ENCODE measurements at places on chromosomes 16 and 17. TPM values are rescaled to one million over a fixed set of nuclear protein-coding genes. Genes with fewer than 3 reads are reported as not detected.

Gene GPR179
- under 0.01 TPM for total RNA-seq

Gene RGS11
- 6.3 TPM for total RNA-seq

Gene CHRNE
- total RNA-seq, result 0.51 TPM

Gene CIAO2B
- 217 TPM for total RNA-seq

Gene KRTAP3-2
- total RNA-seq, result not detected

Gene RHBDL3
- 0.17 TPM for total RNA-seq

Gene TP53
- 24.7 TPM for total RNA-seq

Gene TBC1D28
- total RNA-seq, result not detected

Gene ZNF750
- total RNA-seq, result not detected

Gene POLG2
- total RNA-seq, result 24.9 TPM

Gene SDK2
- under 0.01 TPM for total RNA-seq

Gene VMO1
- total RNA-seq, result 1.5 TPM

Gene NKIRAS2
- 18.8 TPM for total RNA-seq

Gene UBTF
- 42.1 TPM for total RNA-seq

Gene AXIN2
- 1.8 TPM for total RNA-seq

Gene NOD2
- total RNA-seq, result 0.26 TPM

Gene CACNA1H
- 0.26 TPM for total RNA-seq

Gene GDPD1
- 1.5 TPM for total RNA-seq

Gene GRAPL
- under 0.01 TPM for total RNA-seq

Gene LRRC45
- 10.0 TPM for total RNA-seq

Gene KCNH4
- not detected for total RNA-seq

Gene OR4D1
- total RNA-seq, result not detected

Gene PIMREG
- total RNA-seq, result 10.6 TPM

Gene IGF2BP1
- total RNA-seq, result under 0.01 TPM

Gene TNK1
- 0.66 TPM for total RNA-seq

Gene PYY
- total RNA-seq, result not detected

Gene ABCA3
- 1.5 TPM for total RNA-seq

Gene WSCD1
- total RNA-seq, result 0.51 TPM

Gene FLII
- total RNA-seq, result 395 TPM

Gene C17orf107
- 1.8 TPM for total RNA-seq

Gene AATK
- 0.50 TPM for total RNA-seq

Gene C1QTNF8
- not detected for total RNA-seq

Gene ANKRD40CL
- total RNA-seq, result not detected

Gene SOX15
- total RNA-seq, result 0.50 TPM

Gene INPP5K
- 32.1 TPM for total RNA-seq

Gene NSF
- total RNA-seq, result 39.3 TPM

Gene TBX6
- 0.33 TPM for total RNA-seq

Gene CLDN6
- not detected for total RNA-seq

Gene CCL13
- under 0.01 TPM for total RNA-seq
